ENCODE measurements at places on chromosomes 5 and 9.
A peak's percentile ranks its signal among the peaks of the same experiment; 100 is the strongest.

GRCh38 chr5:94094793-94095441 is 353.5 kb upstream of the POU5F2 start:
- DNase-seq = no peak

DNA sequence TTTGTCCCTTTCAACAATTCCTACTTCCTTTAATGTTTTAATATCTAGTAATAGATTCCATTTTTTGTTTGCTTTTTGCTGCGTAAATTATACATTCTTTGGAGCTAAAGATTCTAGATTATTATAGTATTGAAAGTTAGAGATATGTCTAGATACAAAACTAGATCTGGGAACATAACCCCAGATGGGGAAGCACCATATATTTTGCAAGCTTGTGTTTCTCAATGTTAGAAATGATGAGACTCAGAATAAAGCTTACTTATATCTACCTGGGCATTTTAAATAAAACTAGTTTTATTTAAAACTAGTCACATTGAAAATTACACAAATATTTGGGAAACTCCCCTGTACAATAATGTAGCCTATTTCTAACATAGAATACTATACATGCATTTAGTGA is 32.2 kb downstream of the TRIO start:
- no peak for DNase-seq

- no peak for DNase-seq
These were observed 57.2 kb downstream of the WDR70 start for GRCh38 chr5:37436146-37436934.

GRCh38 chr5:179382486-179382885 is 37.2 kb upstream of the ADAMTS2 start:
- DNase-seq = no peak

GRCh38 chr9:26746357-26747072 is 146.1 kb downstream of the CAAP1 start:
- no peak for DNase-seq

DNA sequence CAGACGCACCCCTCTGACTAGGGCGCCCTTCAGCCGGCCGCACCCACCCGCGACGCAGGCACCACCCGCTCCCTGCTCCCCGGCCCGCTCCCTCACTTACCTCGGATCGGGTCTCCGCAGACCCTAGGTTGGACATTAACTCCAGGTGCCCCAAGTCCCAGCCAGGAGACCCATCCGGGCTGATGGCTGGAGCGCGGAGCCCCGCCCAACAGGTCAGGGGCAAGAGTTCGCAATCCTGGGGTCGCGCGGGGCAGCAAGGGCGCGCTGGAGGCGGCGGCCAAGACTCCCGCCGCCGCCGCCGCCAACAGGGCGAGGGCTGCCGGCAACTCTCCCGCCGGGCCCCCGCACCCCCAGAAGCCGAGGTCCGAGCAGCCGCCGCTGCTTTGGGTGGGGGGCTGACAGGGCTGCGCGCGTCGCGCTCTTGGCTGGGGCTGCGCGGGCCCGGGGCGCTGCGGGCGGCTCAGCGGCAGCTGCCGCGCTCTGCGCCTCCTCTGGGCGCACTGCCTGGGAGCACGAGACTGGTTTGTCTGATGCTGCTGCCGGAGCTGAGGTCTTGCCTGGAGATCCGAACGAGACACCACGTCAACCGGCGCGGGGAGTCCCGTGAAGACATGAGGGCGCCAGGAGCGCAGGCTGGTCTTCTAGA is at the start of gene GDNF:
GDNF (minus strand) TSS at position 635 of the 646 bp plus-strand sequence. CDS start 5,245 bp downstream, outside the sequence.
- DNase-seq = peak; percentile 38

DNA sequence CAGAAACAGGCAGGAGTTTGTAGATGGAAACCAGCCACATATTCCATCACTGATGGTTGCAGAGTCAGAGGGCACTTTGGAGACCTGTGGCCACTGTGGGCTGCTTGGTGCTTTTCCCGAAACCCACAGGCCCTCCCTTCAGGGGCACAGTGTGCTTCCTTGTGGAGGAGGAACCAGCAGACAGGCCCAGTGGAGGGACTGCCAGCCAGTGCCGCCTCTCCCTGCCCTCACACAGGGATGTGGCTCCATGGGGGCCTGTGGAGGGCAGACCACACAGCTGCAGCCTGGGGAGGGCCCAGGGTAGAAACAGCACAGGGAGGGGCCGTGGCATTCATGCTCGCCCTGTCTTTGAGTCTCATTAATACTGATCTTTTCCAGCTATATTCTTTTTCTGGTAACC is 35.2 kb downstream of the CEP72 start:
- DNase-seq = no peak

- DNase-seq = no peak
These were observed 105.6 kb upstream of the CDH10 start for GRCh38 chr5:24750355-24750754.

GRCh38 chr5:140383300-140383699 is 18.3 kb upstream of the ANKHD1 start:
- DNase-seq = no peak

GRCh38 chr5:158020555-158021418 is 161.8 kb upstream of the CLINT1 start:
- DNase-seq = no peak

DNA sequence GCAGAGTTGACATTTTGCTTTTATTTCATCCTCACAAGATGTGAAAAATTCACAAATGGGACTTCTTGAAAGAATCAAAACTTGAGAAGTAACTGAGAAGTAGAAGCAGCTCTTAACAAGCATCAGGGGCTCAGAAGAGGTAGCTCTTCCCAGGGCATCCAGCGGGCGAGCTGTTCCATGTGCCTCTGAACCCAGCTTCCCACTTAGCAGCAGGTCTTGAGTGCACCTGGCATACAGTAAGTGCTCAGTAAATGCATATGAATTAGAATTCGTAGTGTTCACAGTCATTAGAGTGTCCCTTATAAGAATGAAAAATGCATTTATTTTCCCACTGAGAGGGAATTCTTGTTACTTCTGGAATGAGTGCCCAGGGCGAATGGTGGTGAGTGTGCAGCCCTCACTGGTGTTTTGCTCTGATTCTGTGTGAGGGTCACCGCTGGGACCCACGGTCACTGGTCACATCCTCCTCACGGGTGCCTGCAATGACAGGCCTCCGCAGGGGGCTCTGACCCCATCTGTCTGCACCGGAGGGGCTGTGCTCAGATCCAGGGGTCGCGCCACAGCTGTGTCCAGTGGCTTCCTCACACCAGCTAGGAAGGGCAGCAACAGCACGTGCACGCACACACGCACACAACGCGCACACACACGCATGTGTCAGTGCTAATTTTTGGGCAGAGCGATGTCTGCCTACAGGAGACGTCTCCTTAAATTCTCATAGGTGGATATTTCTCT is 26.9 kb downstream of the EXOC3 start:
- no peak for DNase-seq

- DNase-seq = no peak
These were observed 20.7 kb downstream of the SPRY4 start for GRCh38 chr5:142304013-142304701.

- no peak for DNase-seq
These were observed 46.6 kb upstream of the PCA3 start for GRCh38 chr9:76717613-76718012.

- DNase-seq = no peak
These were observed 503.6 kb upstream of the PAPPA start for GRCh38 chr9:115649991-115650472.

DNA sequence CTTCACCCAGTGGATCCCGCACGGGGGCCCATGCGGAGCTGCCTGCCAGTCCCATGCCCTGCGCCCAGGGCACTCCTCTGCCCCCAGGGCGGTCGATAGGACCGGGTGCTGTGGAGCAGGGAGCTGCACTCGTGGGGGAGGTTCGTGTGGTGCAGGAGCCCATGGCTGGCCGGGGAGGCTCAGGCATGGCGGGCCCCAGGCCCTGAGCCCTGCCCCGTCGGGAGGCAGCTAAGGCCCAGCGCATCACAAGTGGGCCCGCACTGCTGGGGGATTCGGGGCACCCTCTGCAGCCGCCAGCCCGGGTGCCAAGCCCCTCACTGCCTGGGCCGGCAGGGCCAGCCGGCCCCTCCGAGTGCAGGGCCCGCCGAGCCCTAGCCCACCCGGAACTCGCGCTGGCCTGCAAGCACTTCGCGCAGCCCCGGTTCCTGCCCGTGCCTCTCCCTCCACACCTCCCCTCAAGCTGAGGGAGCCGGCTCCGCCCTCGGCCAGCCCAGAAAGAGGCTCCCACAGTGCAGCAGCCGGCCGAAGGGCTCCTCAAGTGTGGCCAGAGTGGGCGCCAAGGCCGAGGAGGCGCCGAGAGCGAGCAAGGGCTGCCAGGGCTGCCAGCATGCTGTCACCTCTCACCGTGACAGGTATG is 221.1 kb upstream of the RORB start:
- DNase-seq = no peak

GRCh38 chr5:107654827-107655226 is 15.9 kb downstream of the EFNA5 start:
- DNase-seq = no peak

DNA sequence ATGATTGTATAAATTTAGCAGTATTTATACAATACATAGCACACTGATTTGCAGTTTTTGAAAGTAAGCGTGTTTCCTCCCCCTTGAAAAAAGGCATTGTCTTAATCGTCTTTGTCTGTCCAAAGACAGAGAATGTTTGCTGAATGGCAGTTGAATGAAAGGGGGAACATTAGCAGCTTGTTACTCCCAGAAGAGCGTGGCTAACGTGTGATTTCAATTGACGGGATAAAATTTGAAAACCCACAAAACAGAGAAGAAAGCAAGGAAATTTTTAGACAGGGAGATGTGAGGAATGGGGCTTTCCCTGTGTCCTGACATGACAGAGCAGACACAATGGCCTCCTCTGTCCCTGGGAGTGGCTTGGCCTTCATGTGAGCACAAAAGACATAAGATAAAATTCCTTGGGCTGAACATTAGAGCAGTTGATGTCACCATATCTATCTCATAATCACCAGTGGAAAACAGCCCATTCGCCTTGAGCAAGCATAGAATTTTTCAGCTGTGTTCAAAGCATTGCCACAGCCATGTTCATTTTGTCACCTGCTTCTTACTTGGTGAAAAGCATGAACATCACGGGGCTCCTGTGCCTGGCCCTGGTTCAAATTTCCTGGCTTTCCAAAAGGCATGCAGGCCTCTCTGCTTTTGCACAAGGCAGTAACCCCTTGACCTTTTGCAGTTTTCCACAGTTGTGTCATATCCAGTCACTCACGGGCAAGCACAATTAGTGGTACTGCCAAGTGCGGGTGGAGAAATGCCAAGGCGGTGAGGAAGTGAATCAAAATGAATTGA is 126.9 kb downstream of the TLE1 start:
- no peak for DNase-seq

- no peak for DNase-seq
These were observed 1163.4 kb upstream of the CDH6 start for GRCh38 chr5:30030101-30030500.

GRCh38 chr5:157566902-157567489 is 8.6 kb downstream of the ADAM19 start:
- no peak for DNase-seq

GRCh38 chr5:60101573-60101972 is 208.0 kb upstream of the PDE4D start:
- no peak for DNase-seq

Measured in hypothalamus (tissue), 51 donors.